Activated B cell treated with CpG ODN at 0.5 μM for 24 hours (primary cell): ENCODE measurements at places on chromosomes 2 and 18.

DNA sequence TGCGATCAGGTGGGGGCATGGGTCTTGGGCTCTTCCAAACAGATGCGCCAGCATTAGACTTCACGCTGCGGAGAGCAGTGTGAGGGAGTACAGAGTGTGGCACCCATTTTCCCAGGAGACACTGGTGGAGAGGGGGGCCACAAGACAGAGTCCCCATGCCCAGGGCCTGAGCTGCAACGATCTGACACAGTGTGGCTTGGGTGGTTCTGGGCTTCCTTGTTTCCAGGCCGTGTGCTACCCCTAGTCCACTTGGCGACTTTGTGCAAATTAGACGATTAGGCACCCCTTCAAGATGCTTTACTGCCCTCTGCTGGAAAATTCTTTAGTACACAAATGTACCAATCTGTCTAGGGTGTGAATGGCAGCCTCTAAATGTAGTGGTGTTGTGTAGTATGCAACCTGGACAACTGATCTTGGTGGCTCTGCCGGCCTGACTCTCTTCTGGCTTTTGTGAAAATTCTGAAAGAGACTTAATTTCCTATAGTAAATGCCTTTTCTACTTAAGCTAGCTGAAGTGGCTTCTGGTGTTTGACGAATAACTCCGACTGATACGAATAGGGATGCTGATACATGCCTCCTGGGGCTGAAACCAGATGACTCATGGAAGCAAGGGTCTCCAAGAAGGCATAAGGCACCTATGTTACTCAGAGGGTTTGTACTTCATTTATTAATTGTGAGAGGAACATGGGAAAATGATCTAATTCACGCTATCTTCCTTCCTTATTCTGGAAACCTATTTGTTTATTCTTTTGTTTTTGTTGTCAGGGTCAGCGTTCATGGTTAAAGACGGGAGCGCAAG, 92.3 kb upstream of the SMAD2 start:
- H3K27me3 ChIP-seq, result peaks cover 18% of the 10 kb centered on the region
- no peaks in the 10 kb centered on the region for H3K4me1 ChIP-seq
- H3K27ac ChIP-seq, result no peak overlapping the region

DNA sequence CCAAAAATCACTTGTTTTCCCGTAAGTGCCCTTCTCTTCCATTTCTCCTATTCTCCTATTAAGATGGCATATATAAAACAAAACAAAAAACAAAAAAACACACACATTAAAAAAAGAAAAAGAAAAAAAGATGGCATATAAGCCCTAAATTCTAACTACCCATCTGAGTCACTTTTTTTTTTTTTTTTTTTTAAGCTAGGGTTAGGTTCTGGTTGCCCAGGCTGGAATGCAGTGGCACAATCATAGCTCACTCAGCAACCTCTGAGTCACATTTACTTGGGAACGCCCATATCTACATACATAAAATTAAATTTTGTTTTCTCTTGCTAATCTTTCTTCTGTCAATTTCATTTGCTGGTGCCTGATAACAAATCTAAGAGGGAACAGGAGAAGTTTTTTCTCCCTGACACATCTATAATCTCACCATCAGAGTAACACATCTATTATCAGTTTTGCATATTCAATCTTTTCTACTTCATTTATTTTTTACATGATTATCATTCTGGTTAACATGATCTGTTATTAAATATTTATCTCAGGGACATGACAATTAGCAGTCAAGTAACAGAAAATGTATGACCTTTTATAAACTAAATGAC, 52.1 kb downstream of the EEF1B2 start:
- H3K27me3 ChIP-seq, result peaks cover 14% of the 10 kb centered on the region
- H3K36me3 ChIP-seq, result no peaks in the 10 kb centered on the region
- no peaks in the 10 kb centered on the region for H3K4me1 ChIP-seq
- no peak overlapping the region for H3K4me3 ChIP-seq

GRCh38 chr2:229199267-229199666, 71.8 kb downstream of the PID1 start:
- H3K4me3 ChIP-seq, result no peak overlapping the region
- H3K36me3 ChIP-seq, result no peaks in the 10 kb centered on the region
- no peaks in the 10 kb centered on the region for H3K27me3 ChIP-seq
- H3K4me1 ChIP-seq, result no peaks in the 10 kb centered on the region
- no peak for DNase-seq

DNA sequence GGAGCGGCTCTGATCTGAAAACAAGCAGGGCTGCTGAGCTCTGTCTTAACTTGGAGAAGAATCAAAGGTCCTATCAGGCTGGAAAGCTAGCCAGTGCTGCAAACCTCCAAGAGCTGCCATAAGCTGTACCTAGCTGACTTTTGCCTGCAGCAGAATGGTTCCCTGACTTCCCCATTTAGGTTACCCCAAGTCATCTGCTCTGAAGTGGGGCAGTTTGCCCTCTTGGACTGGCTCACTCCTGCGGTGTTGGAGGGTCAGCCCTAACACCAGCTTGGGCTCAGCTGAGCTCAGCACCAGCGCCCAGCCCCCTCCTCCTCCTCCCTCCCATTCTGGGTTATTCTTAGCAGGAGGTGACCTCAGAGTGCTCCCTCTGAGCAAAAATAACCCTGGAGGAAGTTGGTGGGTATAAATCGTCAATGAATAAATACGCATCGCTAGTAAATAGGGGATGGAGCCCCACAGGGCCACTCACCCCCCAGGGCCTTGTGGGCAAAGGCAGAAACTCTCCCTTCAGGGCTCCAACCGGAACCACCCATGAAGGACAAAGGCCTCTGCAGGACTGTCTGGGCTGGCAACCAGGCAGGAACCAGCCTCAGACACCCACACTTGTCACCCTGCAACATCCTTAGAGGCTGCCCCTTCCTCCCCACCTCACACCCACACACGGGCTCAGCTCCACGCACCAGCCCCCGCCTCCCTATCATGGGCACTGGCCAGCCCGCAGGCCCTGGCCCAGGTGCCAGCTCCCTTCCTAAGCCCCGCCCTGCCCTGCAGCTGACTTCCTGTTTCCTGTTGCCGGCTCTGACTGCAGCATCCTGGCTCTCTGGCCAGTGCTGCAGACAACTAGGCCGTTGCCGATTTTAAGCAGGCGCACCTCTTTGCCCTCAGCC, 46.9 kb downstream of the DNMT3A start:
- H3K27ac ChIP-seq, result peak overlapping the region; percentile 84
- H3K36me3 ChIP-seq, result peaks cover 15% of the 10 kb centered on the region
- peak overlapping the region; percentile 71 for H3K4me3 ChIP-seq
- DNase-seq, result peak; percentile 57
- peaks cover 48% of the 10 kb centered on the region for H3K4me1 ChIP-seq
- no peaks in the 10 kb centered on the region for H3K27me3 ChIP-seq

DNA sequence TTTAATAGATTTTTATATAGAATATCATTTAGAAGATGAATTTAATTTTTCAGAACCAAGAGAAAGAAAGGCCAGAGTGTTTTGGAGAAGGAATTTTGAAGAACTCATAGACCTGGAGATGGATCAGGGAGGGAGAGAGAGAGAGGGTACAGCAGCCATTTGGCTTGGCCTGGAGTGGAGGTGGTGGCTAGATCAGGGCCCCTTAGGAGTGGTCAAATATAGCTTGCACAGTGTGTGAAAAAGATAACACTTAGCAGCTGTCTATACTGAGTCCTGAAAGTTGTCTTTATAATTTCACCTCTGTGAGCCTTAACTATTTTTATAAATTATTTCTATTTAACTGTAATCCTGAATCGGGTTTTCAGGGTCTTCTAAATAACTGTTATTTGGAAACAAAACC, 38.8 kb upstream of the ACYP2 start:
- H3K27me3 ChIP-seq, result no peaks in the 10 kb centered on the region
- DNase-seq, result no peak
- no peak overlapping the region for H3K4me3 ChIP-seq
- no peak overlapping the region for H3K27ac ChIP-seq
- peaks cover 12% of the 10 kb centered on the region for H3K4me1 ChIP-seq
- H3K36me3 ChIP-seq, result no peaks in the 10 kb centered on the region

- no peak overlapping the region for H3K27ac ChIP-seq
- no peak for DNase-seq
- H3K4me1 ChIP-seq, result no peaks in the 10 kb centered on the region
- H3K36me3 ChIP-seq, result no peaks in the 10 kb centered on the region
- no peak overlapping the region for H3K4me3 ChIP-seq
- peaks cover 21% of the 10 kb centered on the region for H3K27me3 ChIP-seq
Observed at GRCh38 chr2:75525434-75526310, 35.1 kb downstream of the EVA1A start.

- no peak for DNase-seq
- peaks cover 26% of the 10 kb centered on the region for H3K4me1 ChIP-seq
- no peak overlapping the region for H3K4me3 ChIP-seq
- no peaks in the 10 kb centered on the region for H3K27me3 ChIP-seq
- H3K36me3 ChIP-seq, result peaks cover 16% of the 10 kb centered on the region
Observed at GRCh38 chr18:11857177-11857887, 6.1 kb downstream of the CHMP1B start.
